Activated CD4-positive, alpha-beta T cell treated with anti-CD3 and anti-CD28 coated beads, Interleukin-2, amount 50 U/mL, for 48 hours (primary cell): ENCODE measurements at places on chromosomes 12 and 14.

DNA sequence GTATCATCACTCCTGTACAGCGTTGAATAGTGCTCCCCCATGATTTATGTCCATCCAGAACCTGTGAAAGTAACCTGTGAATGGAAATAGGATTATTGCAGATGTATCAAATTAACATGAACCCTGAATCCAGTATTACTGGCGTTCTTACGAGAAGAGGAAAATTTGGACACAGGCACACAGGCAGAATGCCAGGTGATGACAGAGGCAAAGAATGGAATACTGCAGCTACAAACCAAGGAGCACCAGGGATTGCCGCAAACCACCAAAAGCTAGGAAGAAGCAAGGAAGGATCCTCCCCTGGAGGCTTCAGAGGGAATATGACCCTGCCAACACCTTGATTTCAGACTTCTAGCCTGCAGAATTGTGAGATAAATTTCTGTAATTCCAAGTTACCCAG is 113.5 kb upstream of the EGLN3 start:
- DNase-seq = no peak

GRCh38 chr14:23094666-23095195 is at the start of gene ACIN1:
ACIN1 (minus strand) TSS chr14:23095136; CDS start chr14:23095112, 24 bp downstream.
- DNase-seq = no peak

- no peak for DNase-seq
Observed at GRCh38 chr14:83779266-83779665, 1750.7 kb upstream of the FLRT2 start.

DNA sequence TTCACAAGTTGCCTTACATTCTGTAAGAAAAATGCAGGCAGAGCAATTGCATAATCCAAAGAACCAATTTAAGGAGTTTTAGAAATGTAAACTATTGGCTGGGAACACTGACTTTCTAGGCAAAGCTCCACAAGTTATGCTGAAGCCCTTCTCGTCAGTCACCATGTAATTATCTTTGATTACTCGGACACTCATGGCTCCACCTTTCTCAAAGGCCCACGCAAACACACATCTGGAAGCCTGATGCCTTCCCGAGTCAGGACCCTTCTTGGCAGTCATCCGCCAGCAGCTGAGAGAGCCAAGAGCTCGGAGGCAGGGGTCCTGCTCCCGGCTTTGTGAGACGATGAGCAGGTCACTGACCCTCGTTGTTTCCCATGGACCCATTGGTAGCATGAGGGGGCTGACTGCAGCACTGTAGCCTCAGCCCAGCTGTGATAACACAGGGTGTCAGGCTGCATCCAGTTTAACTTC is 202.2 kb downstream of the TMEM132D start:
- DNase-seq = no peak

DNA sequence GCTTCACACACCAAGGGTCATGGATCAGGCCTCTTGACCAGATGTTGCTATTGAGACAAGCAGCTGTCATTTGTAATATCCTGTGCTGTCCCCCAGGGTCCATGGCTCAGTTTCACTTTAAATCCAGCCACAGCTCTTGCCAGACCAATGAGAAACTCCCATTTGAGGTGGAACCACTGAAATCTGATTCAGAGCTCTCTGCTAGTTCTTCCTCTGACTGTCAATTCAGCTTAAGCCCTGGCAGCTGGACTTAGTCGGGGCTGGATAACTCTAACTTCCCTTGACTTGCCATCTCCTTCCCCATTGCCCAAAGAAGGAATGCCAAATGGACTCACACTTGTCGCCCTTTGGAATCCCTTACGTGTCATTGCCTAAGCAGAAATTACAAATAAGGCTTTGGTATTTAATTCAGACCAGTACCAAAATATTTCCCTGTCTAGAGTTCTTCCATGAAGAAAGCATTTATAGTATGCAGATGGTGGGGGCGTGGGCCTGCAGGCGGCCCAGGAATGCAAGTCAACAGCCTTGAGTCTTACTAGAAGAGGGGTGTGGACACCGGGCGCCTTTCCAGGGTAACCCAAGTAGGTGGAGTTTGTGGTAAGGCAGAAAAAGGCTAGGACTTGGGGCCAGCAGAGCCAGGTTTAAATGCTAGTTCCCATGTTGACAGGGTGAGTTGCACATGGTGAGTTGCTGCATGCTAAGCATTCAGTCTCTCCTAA is 96.9 kb upstream of the TMPO start:
- no peak for DNase-seq

DNA sequence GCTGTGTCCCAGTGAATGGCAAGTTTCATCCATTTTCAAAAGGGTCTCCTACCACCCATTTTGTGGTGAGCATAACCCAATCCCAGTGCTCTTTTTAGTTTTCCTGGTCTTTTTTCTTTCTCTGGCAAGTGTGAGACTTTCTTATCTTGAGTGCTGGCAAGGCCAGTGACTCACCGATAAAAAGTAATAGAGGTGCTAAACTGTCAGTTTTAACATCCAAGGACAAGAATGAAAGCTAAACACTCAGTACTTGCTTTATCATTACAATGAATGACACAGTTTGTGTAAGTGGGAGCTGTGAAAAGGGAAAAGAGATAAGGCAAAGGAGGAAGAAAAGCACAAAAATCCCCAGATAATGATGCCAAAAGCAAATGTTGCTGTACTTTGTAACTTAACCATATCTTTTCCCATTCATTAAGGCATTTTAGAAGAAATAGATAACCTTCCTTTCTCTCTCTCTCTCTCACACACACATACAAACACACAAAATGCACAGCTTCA is 4.9 kb upstream of the LRIG3 start:
- no peak for DNase-seq
